ENCODE measurements at places on chromosomes 1 and 21.

- no peak for DNase-seq
These were observed 2.9 kb downstream of the CLDN14 start for GRCh38 chr21:36477001-36477400.

DNA sequence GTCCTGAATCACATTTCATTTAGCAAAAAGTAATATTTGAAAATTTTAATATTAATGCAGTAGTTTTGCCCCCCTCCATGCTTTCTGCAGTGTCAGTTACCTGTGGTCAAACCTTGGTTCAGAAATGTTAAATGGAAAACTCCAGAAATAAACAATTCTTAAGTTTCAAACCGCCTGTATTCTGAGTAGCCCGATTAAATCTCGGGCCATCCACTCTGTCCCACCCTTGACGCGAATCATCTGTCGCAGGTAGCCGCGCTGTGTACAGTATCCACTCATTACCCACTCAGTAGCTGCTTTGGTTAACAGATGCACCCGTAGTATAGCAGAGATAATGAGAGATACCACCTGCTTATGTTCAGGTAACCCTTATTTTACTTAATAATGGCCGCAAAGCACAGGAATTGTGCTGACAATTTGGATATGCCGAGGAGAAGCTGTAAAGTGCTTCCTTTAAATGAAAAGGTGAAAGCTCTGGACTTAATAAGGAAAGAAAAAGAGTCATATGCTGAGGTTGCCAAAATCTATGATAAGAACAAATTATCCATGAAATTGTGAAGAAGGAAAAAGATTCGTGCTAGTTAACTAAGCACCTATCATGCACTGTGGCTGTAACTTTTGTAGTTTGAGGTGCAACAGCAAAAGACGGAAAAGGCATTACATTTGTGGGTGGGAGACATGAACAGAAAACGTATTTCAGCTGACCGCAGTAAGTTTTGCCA, 889 bp upstream of the SCYL3 start:
- DNase-seq, result no peak

DNA sequence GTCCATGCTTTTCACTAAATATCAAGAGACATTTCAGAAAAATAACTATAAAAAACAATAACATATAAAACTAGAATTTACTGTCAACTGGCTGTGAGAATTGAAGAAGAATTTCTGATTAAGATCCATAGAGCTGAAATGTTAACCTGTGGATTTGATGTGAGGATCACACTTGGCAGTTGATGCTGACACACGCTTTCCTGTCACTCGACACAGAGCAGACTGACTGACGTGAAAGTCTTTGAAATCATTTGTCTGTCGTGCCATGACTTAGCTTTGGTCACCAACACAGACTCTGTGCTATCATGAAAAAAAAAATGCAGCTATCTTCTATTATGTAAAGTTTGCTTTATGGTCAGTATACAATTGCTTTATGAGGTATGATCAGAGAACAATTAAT, 706.0 kb upstream of the ZP4 start:
- no peak for DNase-seq

DNA sequence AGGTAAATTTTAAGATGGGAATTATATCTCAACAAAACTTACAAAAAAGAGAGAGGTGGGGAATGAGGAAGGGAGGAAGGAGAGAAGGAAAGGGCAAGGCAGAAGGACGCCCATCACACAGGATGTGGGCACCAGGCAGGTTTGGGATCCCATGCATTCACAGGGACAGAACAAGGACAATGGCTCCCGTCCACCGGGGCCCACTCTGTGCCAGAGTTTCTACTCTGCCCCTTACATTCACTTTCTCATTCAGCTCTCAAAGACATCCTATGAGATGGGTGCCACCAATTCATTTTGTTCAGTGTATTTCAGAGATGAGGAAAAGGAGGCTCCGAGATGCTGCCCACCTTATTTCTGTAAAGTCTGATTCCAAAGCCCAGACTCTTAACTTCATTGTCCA, 7.4 kb downstream of the CLEC20A start:
- no peak for DNase-seq

DNA sequence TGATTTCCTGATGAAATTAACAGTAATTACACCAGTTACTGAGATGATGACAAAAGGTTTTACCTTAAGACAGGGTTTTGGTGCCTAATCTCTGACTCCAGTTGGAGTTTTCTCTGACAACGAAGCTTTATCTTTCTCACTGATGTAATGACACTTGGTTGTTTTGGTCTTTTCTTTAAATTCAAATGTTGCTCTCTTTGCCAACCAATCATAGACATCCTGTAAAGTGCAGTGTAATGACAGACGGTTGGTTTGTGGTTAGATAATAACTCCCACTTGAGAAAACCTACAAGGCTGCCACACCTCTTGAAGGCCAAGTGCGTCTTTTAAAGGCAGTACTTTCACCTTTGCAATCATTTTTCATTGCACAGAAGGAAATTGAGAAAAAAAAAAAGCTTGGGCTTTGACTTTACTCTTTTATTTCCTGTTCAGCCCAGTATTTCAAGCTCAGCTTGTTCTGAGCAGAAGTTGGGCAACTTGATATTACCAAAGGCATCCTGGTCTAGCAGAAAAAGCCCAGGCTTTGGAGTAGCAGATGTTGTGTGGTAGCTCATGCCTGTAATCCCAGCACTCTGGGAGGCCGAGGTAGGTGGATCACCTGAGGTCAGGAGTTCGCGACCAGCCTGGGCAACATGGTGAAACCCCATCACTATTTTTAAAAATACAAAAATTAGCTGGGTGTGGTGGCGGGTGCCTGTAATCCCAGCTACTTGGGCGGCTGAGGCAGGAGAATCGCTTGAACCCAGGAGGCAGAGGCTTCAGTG, 14.9 kb downstream of the PDIK1L start:
- no peak for DNase-seq

DNA sequence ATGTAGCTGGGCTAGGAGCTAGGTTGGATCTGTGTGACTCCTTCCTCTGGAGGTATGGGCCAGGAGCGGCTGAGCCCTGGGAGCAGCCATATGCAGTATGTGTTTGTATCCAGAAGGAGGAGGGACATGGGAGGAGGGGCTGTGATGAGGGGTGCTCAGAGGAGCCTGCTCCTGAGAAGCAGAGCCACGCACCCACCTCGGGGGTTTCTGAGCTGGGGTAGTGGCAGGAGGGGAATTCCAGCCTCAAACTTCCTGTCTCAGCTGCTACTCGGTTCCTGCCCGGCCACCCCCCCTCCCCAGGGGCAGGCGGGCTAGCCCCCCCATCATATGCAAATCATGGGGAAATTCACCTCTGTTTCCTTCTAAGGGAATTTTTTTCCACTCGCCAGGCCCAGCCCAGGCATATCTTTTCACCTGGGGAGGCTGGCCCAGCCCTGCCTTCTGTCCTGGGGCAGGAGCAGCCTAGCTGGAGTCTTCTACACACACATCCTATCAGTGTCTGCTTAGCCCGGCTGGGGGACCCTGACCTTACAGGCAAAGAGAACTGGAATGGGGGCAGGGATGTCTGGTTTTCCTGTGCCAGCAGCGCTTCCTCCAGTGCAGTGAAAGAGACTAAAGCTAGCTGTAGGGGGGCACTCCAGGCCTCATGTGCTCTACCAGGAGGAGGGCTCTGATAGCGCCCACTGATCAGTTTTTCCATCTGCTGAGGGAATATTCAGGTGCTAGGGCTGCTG, 3.0 kb downstream of the ZC3H12A start:
- peak; percentile 77 for DNase-seq

GRCh38 chr1:154913273-154913672, 23.2 kb downstream of the PMVK start:
- DNase-seq, result no peak

DNA sequence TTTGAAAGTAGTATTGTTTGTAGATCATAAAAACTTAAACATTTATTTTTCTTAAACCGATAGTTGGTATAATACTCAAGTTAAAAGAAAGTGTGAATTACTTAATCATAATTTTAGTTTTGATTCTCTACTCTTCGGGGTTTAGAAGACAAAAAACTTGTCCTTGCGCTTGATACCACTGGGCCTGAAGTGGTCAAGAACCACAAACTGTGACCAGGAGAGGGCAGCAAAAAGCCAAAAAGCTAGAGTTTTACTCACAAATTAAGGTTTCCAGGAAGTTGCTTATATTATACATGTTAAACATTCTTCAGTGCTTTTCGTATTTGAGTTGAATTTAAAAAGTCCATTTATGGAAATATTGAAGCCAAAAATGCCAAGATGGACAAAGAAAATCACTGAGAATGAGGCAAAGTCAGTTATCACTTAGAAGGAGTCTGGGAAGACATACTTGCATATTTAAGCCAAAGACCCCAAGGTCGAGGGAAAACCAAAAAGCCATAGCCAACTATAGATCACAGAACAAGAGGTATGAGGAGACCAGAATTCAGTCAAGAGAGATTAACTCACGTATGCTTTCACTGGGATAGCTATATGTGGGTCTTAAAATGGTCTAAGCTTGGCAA, 34.2 kb downstream of the EFCAB7 start:
- peak; percentile 85 for DNase-seq

- no peak for DNase-seq
These were observed 599.5 kb upstream of the B3GALT2 start for GRCh38 chr1:193785850-193786420.

- DNase-seq, result peak; percentile 94
These were observed 24.9 kb upstream of the KCNA2 start for GRCh38 chr1:110630839-110631663.

GRCh38 chr1:15760520-15761211, 2.1 kb downstream of the FBLIM1 start:
- DNase-seq, result peak; percentile 68

- DNase-seq, result no peak
These were observed 77.9 kb downstream of the FHAD1 start for GRCh38 chr1:15324869-15325335.

DNA sequence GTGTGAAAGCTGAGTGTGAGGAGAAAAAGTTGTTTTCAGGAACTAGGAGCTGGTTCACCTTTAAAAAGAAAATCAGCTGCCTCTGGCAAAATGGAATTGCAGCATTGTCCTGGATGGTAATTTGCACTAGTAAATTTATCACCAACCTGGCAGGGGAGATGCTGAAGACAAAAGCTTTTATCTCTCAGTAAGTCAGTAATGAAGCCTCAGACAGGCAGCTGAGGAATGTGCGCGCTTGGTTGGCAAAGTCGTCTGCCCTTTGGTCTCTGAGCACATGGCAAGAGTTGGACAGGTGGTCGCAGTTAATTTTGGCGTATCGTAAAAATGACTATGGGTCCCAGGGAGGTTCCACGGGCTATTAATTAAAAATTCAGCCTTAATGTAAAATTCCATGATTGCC, 131.9 kb downstream of the BACH1 start:
- DNase-seq, result peak; percentile 53

- no peak for DNase-seq
These were observed 342.5 kb downstream of the ADGRL2 start for GRCh38 chr1:82143108-82143833.

- no peak for DNase-seq
These were observed 31.9 kb upstream of the RGS21 start for GRCh38 chr1:192284927-192285326.

- DNase-seq, result peak; percentile 92
These were observed 25.0 kb downstream of the SZT2 start for GRCh38 chr1:43414634-43415223.

DNA sequence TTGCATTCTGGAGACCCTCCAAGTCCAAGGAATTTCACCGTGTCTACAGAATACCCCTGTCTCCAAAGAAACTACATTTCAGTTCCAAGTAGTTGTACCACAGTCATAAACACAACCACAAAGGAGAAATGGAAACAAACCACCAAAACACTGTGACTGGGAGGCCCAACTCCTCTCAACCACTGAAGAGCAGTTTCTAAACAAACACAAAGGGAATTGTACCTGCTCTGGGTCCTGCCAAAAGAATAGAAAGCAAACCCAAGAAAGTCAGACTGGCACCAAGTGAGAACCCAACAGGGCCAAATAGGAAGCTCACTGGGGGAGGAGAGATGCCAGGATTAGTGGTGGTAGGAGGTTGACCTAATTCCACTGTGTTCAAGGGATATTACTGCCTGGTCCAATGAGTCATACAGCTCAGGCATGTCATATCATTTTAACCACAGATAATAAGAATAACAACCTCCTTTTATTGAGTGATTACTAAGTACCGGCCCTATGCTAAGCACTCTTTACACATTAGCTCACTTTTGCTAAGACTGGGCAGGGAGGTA, 123.9 kb upstream of the PPP2R5A start:
- no peak for DNase-seq

- DNase-seq, result no peak
These were observed 119.5 kb downstream of the DUSP10 start for GRCh38 chr1:221622389-221622788.

All from endodermal cell (in vitro differentiated cells).